ENCODE measurements at places on chromosomes 2 and 18.

GRCh38 chr2:127155947-127156346 lies 49.0 kb upstream of the BIN1 start:
- no peak for DNase-seq

DNA sequence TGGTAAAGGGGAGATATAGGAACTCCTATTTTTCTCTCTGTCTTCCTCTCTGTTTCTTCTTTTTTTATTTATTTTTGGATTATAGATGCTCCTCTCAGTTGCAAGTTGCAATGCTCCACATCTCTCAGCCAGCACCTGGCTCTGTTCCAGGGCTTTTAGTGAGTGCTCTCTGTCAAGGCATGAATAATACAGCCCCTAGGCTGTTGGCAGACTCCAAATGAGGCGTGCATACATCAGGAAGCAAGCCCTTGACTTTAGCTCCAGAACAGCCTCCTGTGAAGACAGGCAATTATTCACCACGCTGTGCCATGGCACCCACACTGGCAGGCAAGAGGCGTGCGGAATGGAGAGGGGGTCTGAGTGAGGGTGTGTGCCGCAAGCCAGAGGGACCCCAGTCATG lies 228.1 kb upstream of the PXDN start:
- DNase-seq = peak; percentile 96

GRCh38 chr2:31258351-31258750 lies 24.4 kb downstream of the EHD3 start:
- no peak for DNase-seq

DNA sequence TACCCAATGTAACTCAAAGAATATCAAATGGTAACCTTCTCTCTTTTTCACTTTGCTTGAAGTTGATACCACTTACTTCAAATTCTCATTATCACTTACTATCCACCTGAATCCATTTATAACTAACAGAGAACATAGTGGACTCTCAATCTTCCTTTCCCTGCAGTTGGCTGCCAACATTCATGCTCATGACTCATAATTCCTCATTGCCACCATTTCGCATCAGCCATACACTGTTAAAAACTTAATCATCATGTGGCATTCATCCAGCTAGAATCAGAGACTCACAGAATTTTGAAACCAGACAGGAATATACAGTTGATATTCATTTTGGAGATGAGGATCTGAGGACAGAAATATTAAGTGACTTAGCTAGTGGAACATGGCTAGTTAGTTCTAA lies 56.8 kb downstream of the SLC4A10 start:
- peak; percentile 60 for DNase-seq

- DNase-seq = peak; percentile 37
Measured at GRCh38 chr18:66682855-66683322, 79.0 kb upstream of the CDH19 start.

DNA sequence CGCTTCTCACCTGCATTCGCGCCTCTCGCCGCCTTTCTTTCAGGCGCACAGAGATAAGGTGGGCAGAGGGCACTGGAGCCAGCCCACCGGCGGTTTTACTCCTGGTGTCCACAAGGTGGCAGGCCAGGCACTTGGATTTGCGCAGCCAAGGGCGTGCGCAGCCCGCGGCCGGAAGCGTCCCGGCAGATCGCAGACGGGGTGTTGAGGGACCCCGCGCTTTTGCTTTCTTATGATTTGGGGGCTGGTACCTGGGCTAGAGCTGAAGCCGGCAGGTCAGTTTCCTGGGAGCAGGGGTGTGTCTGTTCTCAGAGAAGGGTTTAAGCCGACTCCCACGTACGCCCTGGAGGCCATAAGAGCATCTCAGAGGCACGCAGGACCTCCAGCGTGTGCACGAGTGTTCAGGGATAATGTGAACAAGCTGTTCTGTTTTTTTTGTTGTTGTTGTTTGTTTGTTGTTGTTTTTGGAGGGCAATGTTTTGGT lies 305.6 kb upstream of the CXCR4 start:
- peak; percentile 58 for DNase-seq

All from NCI-H446 treated with DMSO at 0.1 percent for 48 hours (cell line).